ENCODE measurements at places on chromosomes 6 and 20. TPM values are rescaled to one million over a fixed set of nuclear protein-coding genes. Genes with fewer than 3 reads are reported as not detected.

Gene TSPYL4
- total RNA-seq, result 17.6 TPM

Gene SOX18
- 1.8 TPM for total RNA-seq

Gene CMTR1
- 88.0 TPM for total RNA-seq

Gene SUMO4
- total RNA-seq, result 18.7 TPM

Gene TMEM239
- not detected for total RNA-seq

Gene BPIFB4
- not detected for total RNA-seq

Gene GABBR1
- total RNA-seq, result 27.0 TPM

Gene SLC32A1
- not detected for total RNA-seq
